A549 treated with dexamethasone at 1 μM for 4 hours (cell line): ENCODE measurements at places on chromosomes 16 and 17. TPM values are rescaled to one million over a fixed set of nuclear protein-coding genes. Genes with fewer than 3 reads are reported as not detected.

Gene ALDH3A1
- total RNA-seq, result 804 to 1,194 TPM (median 832 TPM) in 5 replicates

Gene WNT9B
- total RNA-seq, result 0.05 to 0.06 TPM in 2 of 5 replicates, not detected in the others

Gene SCARF1
- 0.14 to 0.29 TPM (median 0.21 TPM) in 5 replicates for total RNA-seq

Gene SERPINF2
- 3.8 to 4.6 TPM (median 4.2 TPM) in 5 replicates for total RNA-seq

Gene KCNH4
- 0.19 to 0.40 TPM (median 0.26 TPM) in 5 replicates for total RNA-seq
